ENCODE measurements at places on chromosomes 7 and 10.
A peak's percentile ranks its signal among the peaks of the same experiment; 100 is the strongest.

GRCh38 chr10:69096045-69096444 lies 8.1 kb downstream of the SRGN start:
- DNase-seq, result no peak

- DNase-seq, result no peak
These were observed 12.4 kb downstream of the TMEM273 start for GRCh38 chr10:49175587-49176309.

DNA sequence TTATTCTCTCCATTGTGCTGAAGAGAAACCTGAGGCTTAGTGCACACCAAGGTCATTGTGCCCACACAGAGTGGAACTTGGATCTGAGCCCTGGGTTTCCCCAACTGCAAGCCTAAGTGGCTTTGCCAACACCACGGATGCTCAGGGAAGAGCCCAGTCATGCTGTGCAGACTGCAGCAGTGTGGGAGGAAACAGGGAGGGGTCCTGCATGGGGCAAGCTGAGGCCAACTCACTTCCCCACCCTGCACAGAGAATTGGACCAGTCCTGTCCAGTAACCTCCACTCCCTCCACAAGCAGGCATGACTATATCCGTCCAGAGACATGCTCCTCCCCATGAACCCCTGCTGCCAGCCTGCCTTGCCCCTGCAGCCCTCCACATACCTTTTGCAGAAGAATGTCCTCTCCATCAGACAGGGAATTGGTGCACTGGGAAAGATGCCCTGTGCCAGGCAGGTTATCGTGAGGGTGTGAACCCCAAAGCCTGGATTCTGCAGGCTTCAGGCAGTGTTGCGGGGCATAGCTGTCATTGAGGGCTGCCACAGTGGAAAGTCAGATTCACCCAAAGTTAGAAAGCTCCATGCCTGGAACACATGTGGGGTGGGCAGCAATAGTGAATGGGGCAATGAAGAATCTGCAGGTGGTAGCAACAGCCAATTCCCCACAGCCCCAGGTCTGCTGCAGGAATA lies 44.9 kb downstream of the DRGX start:
- DNase-seq, result no peak

DNA sequence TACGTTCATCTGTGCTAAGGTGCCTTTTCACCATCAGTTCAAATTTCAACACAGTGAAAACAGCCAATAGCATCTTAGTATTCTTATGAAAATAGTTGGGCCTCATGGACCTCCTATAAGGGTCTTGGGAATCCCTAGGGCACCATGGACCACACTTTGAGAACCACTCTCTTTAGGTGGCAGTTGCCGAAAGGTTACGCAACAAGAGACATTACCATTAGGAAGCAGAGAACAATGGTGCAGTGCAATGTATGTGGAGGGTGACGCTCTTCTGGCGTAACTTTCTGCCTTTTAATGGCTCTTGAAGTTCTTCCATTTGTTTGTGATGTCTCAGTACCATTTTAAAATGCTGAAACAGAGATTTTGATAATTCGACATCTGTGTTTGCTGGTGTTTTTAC lies 131.1 kb downstream of the CNNM2 start:
- no peak for DNase-seq

GRCh38 chr10:25704622-25705021 lies 229.4 kb upstream of the MYO3A start:
- no peak for DNase-seq

- no peak for DNase-seq
These were observed 466.0 kb downstream of the KIF20B start for GRCh38 chr10:90167174-90168064.

DNA sequence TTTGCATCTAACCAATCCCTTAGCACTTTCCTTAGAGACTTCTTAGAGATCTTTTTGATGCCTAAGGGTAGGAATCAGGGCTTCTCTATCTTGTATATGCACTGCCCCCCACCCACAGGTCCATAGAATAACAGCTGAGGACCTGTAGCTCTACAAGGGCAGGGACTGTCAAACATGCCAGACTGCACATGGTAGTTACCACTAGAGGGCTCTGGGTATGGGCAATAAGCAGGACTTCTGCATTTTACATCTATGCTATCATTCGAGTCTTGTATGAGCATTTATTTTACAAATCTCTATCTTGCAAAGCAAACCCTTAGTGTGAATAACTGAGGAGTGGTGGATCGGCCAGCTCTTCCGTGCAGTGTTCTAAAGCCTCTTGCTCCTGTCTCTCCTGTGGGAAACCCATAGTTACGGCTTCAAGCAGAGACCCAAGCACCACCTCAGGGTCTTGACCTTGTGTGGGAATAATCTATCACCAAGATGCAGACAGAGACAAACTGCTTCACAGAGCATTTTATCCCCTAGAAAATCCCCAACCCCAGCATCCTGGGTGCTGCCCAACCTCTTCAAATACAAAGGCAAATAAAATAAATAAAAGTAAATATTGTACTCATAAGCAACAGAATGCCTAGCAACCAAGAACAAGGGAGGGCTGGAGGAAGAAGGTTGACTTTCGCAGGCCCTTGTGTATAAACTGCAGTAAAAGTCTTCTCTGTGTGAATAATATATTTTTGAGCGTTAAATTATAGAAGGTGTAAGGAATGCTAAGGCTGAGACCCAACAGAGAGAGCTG lies 219.3 kb downstream of the WDR11 start:
- DNase-seq, result no peak

GRCh38 chr7:143396182-143396581 lies 12.5 kb downstream of the EPHA1 start:
- DNase-seq, result no peak

GRCh38 chr7:74066626-74067025 lies 17.0 kb upstream of the LIMK1 start:
- no peak for DNase-seq

DNA sequence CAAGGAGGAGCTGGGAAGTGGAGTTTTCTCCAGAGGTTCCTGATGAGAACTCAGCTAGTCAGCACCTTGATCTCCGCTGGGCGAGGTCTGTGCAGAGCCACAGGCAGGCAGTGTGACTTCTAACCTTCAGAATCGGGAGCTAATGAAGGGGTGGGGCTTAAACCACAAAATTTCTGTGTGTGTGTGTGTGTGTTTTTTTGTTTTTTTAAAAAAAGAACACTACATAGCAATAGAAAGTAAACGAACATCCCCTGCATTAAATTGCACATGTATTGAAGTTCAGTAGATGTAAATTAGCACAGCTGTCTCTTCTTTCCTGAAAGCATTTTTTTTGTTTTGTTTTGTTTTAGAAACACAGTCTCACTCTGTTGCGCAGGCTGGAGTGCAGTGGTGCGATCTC lies 46.2 kb downstream of the RBM17 start:
- DNase-seq, result no peak

DNA sequence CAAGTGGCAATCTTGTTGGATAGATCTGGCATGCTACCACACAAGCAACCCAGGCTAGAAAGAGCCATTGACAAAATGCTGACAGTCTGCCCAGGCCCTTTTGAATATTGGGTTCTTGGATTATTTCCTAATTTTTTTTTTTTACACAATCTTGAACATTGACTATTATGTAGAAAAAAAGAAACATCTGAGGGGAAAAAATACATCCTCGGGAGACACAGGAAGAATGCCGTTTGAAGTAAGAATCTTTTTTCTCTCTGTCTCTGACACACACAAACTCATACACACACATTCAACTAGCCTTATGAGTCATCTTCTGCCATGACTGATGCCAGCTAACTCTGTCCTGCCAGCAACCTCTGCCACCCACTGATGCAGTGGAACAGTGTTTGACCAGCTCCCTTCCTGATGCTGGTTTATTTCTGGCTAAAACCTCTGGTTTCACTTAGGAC lies 47.2 kb downstream of the SORBS1 start:
- no peak for DNase-seq

- no peak for DNase-seq
These were observed 21.2 kb downstream of the ZMIZ2 start for GRCh38 chr7:44769776-44770294.

- DNase-seq, result no peak
These were observed 107.2 kb upstream of the LYZL2 start for GRCh38 chr10:30736685-30737232.

DNA sequence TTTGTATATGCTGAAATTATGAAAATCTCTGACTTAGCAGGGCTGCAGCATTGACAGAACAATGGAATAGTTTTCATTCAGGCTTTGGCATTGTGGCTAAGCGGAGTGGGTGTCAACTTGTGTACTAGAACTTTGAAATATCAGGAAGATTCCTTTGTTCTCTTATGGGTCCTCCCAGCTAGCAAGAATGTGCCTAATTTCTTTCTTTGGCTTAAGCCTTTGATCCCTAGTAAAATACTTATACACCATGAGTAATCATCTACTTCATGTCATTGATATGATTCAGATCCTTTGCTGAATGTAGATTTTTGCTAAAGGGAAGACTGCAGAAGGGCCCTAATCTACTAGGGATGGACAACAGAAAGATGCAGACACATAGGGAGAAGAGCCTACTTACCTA lies 6.2 kb downstream of the AVL9 start:
- no peak for DNase-seq

- DNase-seq, result peak; percentile 17
These were observed at the start of gene COL1A2 for GRCh38 chr7:94394437-94395140. COL1A2 (plus strand) TSS chr7:94394895; CDS start chr7:94395032, 137 bp downstream.

DNA sequence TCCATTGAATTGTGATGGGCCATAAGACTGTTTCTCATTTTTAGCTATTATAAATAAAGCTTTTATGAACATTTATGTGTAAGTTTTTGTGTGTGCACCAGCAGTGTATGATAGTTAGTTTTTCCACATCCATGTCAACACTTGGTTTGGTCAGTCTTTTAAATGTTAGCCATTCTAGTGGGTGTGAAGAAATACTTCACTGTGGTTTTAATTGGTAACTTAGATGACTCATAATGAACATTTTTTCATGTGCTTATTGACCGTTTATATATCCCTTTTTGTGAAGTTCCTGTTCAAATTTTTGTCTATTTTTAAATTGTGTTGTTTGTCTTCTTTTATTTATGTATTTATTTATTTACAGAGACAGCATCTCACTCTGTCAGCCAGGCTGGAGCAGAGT lies 23.6 kb upstream of the PDK4 start:
- DNase-seq, result no peak

- DNase-seq, result no peak
These were observed 179.2 kb downstream of the ST7 start for GRCh38 chr7:117132321-117133120.

- no peak for DNase-seq
These were observed 24.7 kb downstream of the GHRHR start for GRCh38 chr7:30988351-30989005.

- DNase-seq, result no peak
These were observed 69.4 kb upstream of the HECTD2 start for GRCh38 chr10:91340613-91341362.

- DNase-seq, result no peak
These were observed 46.7 kb downstream of the SHOC2 start for GRCh38 chr10:110966146-110966545.

- no peak for DNase-seq
These were observed 256.7 kb downstream of the KLF6 start for GRCh38 chr10:3528271-3528670.

GRCh38 chr7:45973725-45974532 lies 52.9 kb upstream of the IGFBP3 start:
- no peak for DNase-seq

DNA sequence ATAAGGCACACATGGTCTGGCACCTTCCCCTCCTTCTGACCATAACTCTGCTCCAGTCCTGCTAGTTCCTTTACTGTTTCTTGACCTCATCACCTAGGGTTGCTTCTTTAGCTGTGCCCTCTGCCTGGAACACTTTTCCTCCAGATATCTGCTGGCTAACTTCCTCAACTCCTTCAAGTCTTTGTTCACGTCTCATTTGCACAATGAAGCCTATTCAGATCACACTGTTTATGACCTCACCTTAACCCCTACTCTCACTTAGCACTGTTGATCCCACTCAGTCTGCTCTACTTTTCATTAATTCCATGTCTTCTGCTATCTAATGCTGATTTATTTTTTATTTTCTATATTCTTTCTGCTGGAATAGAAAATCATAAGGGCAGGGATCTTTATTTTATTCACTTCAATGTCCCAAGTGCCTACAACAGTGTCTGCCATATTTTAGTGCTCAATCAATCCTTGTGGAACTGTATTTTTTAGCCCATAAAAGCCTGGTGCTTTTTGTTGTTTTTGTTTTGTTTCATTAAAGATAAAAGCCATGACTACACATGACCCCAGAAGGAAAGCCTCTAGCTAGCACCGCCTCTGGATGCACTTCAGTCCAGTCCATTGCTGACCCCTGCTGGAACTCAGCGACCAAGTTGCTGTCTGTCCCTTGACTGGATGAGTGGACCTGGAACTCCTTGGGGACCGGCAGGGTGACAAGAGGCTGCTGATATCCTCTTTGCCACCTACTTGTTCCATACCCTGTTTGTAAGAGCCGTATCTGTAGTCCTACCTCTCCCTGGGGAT lies 12.3 kb downstream of the KLF14 start:
- DNase-seq, result no peak

- DNase-seq, result no peak
These were observed 136.7 kb downstream of the HECW1 start for GRCh38 chr7:43248961-43249822.

DNA sequence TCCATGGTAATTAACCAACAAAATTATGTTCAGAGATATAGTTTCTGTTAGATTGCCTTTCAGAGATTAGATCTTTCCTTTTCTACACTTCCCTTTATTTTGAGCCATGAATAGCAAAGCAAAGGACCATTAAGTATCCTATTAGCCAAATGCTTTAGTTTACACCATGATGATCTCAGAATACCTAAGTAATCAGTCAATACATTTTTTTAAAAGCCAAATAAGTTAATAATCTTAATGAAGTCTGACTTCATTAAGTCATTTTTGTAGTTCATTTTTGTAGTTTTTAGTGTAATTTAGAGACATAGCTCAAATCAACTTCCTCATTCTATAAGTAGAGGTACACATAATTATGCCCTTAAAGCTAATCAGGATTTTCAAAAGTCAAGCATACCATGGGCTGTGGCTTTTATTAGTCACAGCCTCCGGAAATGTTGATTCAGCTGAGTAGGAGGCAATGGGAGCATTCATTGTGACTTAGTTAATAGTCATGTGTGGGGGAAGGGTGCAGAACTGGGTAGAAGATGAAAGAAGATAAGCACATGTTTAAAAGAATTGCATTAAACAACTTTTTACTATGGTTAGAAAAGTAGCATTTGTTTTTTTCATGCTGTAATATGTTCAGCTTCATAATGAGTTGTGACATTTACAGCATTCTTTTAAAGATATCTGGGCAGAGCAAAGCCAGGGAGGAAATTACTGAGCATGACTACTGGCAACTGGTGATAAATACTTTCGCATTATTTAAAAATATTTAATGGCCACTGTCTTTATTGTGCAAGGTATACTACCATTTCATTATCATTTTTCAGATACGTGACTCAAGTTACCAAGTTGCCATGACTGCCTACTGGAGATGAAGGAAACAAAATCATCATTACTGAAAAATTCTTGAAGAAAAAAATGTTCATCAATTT lies 57.3 kb upstream of the CCDC71L start:
- DNase-seq, result no peak

DNA sequence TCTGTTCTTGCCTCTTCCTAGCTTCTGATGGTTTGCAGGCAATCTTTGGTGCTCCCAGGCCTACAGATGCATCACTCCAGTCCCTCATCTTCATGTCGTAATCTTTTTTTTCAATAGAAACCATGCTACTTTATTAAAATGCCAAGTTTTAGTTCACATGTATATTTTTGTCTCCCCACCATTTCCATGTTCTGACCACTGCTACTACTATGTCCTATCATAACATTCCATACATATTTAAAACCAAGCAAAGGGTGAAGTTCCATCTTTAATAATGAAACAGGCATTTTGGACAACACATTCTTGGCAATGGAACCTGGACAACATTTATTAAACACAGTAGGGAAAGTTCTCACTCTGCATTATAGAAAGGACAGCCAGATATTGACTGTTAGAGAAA lies 58.8 kb downstream of the ZNF518A start:
- DNase-seq, result no peak

All from activated B cell treated with CpG ODN at 0.5 μM for 24 hours (primary cell).